Caco-2 (cell line): ENCODE measurements at places on chromosomes 1 and 21.

DNA sequence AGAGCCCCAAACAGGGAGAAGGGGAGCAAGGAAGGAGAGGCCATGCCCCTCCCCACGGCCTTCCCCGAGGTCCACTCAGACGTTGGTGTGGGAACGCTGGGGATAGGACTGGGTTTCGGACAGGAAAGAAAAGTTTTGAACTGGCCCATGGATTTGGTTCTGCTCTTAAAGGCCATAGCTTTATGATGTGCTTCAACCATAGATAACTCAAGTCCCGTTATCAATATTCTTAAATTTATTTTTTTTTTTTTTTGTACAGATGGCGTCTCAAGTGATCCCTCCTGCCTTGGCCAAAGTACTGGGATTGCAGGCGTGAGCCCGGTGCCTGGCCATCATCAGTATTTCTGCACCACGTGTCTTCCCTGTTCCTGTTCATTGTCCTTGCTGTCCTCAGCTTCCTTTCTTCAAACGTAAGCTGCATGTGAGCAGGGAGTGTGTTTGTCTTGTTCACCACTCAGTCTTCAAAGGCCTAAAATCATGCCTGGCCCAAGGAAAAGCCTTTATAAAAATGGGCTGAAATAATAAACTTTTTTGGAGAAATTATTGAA lies 820 bp upstream of the KRTAP10-1 start:
- DNase-seq = no peak

- DNase-seq = no peak
Observed at GRCh38 chr1:125065092-125065820, 3880.5 kb downstream of the SRGAP2C start.

- no peak for DNase-seq
Observed at GRCh38 chr1:15937706-15938168, 38.2 kb downstream of the ZBTB17 start.

- DNase-seq = no peak
Observed at GRCh38 chr1:67352211-67352610, 44.5 kb downstream of the IL12RB2 start.

DNA sequence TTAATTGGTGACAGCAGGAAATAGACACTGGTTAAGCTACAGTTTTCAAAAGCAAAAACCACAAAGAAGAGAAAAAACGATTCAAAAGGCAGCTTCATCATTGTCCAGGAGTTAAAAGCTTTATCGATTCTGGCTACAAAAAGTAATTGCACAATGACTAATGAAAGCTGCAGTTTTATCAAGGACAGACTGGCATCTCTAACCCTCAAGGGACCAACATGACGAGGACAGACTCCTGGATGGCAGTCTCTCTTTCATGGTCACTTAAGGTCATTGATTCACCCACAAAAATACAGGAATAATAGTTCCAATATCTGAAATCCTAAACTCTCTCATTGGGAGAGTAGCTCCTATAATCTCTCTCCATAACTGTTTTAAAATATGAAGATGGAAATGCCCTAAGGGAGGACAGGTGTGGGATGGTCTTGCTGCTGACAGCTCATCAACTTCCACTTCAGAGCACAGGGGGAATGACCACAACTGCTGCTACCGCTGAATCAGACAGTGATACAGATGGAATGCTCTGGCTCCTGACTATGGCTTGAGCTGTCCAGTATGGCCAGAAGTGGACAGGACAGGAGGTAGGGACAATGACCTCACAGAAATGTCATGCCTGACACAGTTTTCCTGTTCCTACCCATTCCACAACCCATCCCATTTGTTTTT lies 17.4 kb upstream of the CPLANE2 start:
- DNase-seq = no peak

DNA sequence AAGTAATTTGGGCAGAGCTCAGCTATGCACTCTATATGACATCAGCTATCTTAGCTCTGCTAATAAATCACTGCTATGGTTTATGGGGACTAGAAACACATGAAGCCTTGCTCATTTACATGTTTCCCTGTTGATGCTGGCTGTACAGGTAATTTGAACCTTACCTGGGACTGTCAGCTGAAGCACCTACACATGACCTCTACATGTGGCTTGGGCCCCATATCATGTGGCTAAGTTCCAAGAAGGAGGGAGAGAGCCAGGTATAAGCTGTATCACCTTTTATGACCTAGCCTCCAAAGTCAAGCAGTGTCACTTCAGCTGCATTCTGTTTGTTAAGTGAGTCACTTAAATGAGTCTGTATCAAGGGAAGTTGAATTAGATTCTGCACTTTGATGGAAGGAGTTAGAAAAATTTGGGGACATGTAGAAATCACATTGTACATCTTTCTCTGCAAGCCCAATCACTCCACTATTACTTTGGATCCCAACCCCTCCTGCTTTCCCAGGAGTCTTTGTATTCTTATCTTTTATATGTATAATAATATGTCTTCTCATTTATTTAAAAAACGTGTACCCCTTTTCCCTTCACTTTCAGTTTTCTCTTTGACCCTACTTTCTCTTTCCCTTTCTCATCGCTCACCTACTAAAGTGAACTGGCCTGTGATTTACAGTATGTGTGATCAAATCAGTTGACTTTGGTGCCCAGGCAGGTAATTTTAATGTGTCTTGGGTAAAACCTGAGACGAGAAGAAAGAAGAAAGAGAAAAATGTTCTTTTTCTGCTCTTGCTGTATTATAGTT lies 53.4 kb upstream of the PRKACB start:
- no peak for DNase-seq

GRCh38 chr1:61149010-61149860 lies 66.9 kb downstream of the NFIA start:
- no peak for DNase-seq

- no peak for DNase-seq
Observed at GRCh38 chr21:43269440-43269839, 100.6 kb downstream of the CRYAA start.

DNA sequence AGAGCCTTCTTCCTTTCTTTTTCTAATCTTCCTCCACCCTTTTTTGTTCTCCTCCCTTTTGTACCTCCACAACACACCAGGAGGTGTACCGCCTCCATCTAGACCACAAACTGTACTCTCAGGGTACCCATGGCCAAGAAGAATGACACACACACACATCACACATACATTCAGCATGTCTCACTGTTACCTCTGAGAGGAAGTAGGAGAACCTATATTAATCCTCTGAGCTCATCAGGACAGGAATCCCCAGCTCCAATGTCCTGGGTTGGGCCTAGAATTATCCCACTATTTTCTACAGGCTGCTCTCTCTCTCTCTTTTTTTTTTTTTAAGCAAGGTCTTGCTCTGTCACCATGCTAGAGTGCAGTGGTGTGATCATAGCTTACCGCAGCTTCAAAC lies 36.7 kb downstream of the ATP2B4 start:
- DNase-seq = no peak

GRCh38 chr1:37448691-37449417 lies 25.5 kb upstream of the ZC3H12A start:
- no peak for DNase-seq

DNA sequence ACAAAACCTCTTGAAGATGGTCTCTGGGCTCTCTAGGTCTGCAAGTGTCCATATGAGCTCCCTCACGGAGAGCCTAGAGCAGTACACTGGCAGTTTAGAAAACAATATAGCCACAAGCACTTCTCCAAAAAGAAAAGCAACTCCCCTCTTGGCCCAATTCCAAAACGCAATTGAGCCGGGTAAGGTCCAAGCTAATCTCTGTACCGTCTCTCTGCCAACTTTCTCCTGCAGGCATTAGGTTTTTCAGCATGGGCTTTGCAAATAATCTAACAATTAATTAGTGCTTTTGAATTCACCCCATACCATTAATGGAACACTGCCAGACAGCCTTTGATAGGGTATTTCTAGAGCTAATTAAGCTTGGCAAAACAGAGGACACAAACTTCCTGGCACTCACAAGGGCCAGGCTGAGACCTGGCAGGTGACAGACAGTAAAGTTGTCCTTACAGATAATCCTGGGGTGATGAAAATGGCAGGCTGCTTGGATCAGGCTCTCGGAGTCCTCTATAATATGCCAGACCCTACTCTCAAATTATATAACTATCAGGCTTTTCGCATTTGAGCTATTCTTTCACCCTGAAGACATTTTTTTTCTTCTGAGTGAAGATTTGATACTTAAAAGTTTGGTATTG lies 39.8 kb downstream of the TGFBR3 start:
- no peak for DNase-seq

- DNase-seq = no peak
Observed at GRCh38 chr1:39995973-39996393, 41.0 kb downstream of the MFSD2A start.

GRCh38 chr1:197774466-197775281 lies 606 bp downstream of the DENND1B start:
- DNase-seq = peak; percentile 74

DNA sequence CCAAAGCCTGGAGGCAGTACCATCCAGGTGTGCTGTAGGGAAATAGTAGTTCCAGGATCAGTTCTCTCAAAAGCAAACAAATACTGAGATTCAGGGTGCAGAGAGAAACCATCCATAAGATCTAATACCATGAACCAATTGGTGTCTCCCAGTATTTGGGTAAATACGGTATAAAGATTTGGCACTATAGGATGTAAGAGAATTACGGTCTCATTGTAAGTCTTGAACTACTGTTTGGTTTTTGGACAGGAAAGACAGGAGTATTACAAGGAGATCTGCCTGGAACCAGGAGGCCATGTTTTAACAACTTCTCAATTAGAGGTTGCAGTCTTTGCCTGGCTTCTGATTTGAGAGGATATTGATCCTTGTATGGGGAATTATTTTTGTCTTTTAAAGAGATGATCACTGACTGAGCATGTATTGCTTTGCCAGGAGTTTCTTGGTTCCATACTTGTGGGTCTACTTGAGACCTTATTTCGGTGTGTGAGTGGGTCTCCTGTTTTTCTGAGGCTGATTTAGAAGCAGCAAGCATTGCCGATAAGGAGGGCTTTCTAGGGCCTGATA lies 10.2 kb downstream of the AADACL4 start:
- peak; percentile 14 for DNase-seq

DNA sequence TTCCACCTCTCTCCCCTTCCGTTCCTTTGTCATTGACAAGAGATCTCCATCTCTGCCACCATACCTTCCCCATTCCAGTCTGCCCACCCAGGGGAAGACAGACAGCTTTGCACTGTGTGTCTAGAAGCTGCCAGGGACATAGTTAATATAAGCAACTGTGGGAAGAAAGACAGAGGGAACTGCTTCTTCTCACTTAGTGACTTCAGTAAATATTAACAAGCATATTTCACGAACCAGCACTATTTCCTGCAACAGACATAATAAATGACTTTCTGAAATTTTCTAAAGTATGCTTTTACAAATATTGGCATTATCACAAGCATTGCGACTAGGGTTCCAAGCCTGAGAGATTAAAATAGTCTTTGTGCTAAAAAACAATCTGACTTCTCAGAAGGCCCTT lies 43.2 kb upstream of the SLC6A9 start:
- DNase-seq = no peak

- no peak for DNase-seq
Observed at GRCh38 chr1:219387211-219387610, 213.5 kb downstream of the LYPLAL1 start.

- no peak for DNase-seq
Observed at GRCh38 chr21:33985117-33986050, 69.8 kb upstream of the ATP5PO start.

GRCh38 chr1:180967558-180967957 lies 54.9 kb downstream of the KIAA1614 start:
- DNase-seq = no peak

- DNase-seq = no peak
Observed at GRCh38 chr1:111281411-111281810, 9.2 kb upstream of the CHIA start.

DNA sequence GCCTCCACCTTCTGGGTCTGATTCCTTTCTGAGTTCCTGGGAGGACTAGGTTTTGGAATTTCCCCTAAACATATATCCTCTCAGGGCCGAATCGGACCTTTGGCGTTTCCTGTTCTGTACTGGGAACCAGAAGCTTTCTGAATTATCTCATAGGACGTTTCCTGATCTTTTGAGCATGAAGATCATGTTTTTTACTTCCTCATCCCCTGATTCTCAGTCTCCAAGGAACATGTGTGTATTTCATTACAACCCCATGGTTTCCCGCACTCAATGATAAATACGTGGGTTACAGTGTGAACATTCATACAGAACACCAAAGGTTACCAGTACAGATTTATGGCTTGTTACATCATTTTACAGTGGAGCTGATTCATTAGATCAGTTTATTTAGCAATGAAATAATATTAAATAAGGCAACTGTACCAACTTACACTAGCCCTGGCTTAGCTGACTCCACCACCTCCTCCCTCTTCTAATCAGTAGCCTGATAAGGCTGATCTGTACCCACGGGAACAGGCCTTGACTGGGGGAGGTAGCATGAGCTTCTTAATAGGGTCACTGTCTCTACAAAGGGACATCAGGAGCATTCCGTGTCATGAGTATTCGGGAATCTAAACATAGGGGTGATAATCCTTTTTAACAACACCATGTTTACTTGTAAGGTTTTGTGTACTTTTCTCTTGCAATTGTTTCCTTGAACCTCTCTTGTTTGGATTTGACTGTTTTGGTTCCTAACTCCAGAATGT lies 57.8 kb upstream of the ERRFI1 start:
- no peak for DNase-seq

DNA sequence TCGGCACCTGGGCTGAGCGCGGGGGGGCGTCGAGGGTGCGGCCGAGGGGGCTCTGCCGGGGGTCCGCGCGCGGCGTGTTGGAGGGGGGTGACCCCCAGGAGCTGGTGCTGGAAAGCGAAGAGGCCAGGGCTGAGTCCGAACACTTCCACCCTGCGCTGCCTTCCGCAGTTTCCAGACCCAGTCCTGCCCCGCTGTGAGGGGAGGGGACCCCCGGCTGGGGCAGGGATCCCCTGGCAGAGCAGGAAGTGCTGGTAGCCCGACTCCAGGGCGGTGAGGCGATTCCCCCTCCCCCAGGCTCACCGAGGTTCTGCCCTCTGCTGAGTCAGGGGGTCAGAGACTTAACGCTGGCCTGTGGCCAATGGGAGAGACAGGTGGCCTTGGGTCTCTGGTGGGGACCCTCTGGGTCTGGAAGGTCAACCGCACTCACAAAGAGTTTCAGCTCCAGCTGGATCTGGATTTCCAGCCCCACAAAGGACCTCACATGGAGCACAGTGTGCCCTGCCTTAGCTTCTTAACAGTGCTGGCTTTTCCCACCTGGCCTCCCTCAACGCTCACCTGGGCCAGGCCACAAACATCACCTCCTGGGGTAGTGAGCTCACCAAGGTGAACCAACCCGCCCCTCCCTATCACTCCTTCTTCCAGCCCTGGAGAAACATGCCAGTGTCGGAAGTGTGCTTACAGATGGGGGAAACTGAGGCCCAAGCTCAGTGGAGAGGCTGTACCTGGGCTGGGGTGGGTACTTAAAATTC lies 39.8 kb upstream of the SYNC start:
- DNase-seq = peak; percentile 47

DNA sequence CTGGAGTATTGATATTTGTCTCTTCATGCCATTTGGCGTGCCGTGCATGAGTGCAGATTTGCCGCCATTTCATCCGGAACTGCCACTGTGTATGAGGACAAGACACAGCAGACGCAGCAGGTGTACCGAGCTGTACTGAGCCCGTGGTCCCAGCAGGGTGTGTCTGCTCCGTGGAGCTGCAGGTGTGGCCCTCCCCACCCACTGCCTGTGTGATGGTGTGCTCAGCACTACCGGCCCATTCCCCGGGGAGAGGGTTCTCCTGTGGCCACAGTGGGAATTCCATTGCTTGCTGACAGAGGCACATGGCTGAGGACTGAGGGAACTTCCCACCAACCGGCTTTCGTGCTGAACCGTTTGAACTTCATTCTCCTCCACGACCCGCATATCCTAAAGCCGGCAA lies 34.3 kb upstream of the COL6A1 start:
- DNase-seq = no peak
